Fibroblast of gingiva (primary cell): ENCODE measurements at places on chromosomes 2 and 18.

- no peak for DNase-seq
Measured at GRCh38 chr2:23664066-23664788, 262.7 kb downstream of the ATAD2B start.

DNA sequence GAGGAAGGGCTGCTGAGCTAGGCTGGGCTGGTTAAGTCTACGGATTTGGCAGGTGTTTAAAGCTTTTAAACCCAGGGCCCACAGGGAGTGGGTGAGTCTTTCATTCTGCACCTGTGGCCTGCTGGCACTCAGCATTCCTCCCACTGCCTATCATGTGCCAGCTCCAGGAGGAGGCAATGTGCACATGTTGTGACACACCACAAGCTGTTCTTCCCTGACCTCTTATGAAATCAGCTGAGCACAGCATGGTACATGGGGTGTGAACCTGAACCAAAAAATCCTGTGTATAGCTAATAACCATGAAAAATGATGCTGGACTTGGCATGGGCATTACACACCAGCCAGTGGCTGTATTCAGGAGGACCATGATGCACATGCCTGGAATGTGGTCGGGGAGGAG is 297.9 kb upstream of the MMADHC start:
- DNase-seq, result peak; percentile 25

DNA sequence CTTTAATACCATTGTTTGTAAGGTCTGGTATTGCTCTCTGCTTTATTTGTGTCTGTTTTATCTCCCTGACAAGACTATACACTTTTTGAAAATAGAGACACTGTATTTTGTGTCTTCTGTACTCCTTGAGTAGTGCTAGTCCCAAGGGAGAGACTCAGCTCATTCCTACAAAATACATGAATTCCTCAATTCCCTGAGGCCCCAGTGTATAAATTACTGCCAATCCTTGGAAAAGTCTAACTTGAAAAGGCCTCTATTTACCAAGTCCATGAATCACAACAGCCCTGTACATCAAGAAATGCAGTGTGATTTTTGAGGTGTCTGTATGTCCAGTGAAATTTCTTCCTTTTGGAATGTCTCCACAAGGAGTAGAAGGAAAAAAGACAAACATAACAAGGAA is 34.9 kb upstream of the NEDD4L start:
- DNase-seq, result peak; percentile 58

GRCh38 chr2:162125138-162125537 is 26.9 kb downstream of the GCG start:
- DNase-seq, result no peak

GRCh38 chr2:188383158-188383557 is 91.5 kb downstream of the GULP1 start:
- DNase-seq, result no peak

GRCh38 chr2:31384351-31384750 is 30.2 kb downstream of the XDH start:
- peak; percentile 86 for DNase-seq

DNA sequence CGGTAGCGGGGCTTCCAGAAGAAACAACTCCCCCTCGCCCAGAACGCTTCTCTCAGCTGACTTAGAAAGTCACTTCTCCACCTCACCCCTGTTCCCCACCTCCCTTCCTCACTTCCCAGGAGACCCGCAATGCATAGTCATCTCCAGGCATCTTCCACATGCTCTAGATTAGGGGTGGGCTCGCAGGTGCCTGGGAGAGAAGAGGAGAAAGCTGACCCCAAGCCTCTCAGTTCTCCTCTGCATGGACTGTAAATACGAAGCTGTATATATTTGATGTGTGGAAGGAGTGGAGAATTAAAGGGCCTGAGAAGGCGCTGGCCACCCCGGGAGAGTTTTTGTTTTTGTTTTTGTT is 1.8 kb downstream of the MAL start:
- no peak for DNase-seq

DNA sequence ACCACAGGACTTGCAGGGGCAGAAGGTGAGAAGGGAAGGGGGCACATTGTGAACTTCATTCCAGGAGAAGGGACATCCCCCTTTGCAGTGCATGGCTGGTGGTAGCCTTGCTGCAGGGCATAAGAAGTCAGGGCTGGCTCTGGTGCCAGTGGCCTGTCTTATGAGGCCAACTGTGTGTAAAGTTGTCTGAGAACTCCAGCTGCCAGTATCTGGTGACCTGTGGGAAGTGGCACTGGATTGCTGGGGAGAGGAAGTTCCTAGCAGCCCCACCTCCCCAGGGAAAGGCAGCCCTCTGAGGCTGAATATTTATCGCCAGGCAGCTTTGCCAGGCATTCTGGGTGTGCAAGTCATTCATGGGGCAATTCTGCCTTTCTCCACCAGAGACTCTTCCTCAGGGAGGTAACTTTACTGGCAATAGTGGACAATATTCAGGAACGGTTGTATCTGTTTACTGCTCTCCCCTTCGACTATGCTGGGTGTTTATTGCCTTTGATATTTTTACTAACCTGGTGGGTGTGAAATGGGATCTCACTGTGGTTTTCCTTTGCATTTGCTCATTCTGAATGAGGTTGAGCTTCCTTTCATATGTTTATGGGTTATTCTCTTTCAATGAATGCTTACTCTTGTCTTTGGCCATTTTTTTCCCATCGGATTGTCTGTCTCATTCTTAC is 12.3 kb downstream of the TRPM8 start:
- DNase-seq, result no peak

- no peak for DNase-seq
Measured at GRCh38 chr18:29305516-29305915, 1128.6 kb upstream of the CDH2 start.

DNA sequence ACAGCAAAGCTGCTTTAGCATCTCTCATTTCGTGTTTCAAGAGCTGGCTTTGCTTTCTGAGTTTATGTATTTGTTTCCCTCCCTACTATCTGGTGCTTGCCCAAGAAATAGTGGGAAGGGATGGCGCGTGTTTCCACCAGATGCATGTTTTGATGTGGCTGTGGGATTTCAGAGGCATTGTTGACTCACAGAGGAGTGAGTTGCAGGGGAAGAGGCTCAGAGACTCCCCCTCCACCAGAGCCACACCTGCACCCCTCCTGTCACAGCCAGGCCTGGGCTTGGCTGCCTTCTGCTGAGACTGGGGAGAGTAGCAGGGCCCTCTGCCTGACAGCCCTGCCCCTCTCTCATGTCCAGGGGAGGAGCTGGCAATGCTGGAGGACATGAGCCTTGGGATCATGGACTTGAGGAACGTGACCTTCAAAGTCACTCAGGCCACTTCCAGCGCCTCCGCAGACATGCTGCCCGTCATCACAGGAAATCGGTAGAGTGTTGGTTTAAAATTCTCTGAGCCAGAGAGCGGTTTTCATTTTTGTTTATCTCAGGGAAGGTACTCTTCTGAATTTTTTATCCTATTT is 42.9 kb downstream of the COA5 start:
- no peak for DNase-seq

- no peak for DNase-seq
Measured at GRCh38 chr18:61967252-61967891, 74.6 kb upstream of the RNF152 start.

DNA sequence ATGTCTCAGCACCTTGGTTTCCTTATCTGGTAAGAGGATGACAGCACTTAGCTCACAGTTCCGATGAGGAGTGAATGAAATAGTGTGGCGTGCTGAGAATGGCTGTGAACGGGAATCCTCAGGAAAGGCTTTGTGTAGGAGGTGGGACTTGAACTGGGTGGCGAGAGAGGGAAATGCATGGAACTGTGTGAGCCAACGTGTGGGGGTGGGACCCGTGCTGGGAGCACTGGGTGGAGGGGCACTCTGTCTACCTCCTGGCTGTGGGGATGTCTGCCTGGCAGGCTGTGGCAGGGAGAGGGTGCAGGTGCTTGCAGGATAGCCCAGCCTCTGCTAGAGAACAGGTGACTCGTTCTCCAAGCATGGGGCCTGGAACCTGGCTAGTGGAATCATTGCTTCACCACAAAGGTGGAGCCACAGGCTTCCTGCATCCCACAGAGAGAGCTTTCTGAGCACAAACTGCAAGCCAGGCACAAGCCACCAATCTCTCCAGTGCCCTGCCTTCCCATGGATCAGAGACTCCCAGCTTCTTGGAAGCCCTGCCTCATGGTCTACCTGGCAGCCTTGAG is 145.2 kb downstream of the CELF4 start:
- DNase-seq, result no peak

DNA sequence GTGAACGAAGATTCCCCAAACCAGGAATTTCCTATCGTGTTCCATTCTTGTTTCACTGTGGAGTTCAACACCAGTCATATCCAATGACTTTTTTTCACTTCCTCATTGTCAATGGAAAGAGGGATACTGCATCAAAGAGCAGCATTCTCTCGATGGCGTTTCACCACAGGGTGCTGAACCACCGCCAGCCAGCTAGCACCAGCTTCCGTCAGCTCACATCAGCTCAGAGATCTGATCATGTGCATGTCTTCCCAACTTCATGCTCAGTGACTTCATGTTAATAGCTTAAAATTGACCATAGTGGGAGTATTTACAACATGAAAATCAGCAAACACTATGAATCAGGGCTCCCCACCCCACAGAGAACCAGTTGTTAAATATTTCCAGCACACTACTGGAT is 359.9 kb downstream of the TNS1 start:
- DNase-seq, result no peak

GRCh38 chr2:227849906-227850305 is 21.5 kb upstream of the DAW1 start:
- peak; percentile 47 for DNase-seq

- DNase-seq, result peak; percentile 30
Measured at GRCh38 chr18:59881728-59882656, 17.8 kb upstream of the PMAIP1 start.

DNA sequence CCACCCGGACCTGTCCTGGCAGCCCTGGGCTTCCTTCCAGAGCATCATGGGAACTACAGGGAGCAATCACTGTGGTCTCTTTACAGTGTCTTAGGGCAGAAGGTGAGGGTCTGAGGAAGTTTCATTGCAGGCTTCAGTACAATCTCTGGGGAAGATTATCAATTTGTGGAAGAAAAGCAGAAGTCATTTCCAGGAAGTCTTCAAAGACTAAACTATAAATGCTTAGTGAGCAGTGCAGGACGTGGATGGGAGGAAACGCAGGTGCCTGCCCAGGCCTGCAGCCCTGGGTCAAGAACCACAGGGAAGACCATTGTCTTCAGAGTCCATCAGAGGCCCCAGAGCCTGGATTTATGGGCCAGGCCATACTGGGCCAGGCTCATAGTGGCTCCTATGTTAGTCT is 54.3 kb downstream of the INO80C start:
- no peak for DNase-seq

GRCh38 chr2:23713351-23713750 is 213.6 kb downstream of the ATAD2B start:
- no peak for DNase-seq

GRCh38 chr18:47036927-47037578 is 1.6 kb upstream of the ELOA2 start:
- no peak for DNase-seq

GRCh38 chr2:84880645-84881521 is at the start of gene TRABD2A:
Gene TRABD2A (minus strand): TSS chr2:84881084. CDS start chr2:84881039, 45 bp downstream.
- peak; percentile 30 for DNase-seq

- no peak for DNase-seq
Measured at GRCh38 chr2:216362730-216363129, 9.6 kb downstream of the MARCHF4 start.

DNA sequence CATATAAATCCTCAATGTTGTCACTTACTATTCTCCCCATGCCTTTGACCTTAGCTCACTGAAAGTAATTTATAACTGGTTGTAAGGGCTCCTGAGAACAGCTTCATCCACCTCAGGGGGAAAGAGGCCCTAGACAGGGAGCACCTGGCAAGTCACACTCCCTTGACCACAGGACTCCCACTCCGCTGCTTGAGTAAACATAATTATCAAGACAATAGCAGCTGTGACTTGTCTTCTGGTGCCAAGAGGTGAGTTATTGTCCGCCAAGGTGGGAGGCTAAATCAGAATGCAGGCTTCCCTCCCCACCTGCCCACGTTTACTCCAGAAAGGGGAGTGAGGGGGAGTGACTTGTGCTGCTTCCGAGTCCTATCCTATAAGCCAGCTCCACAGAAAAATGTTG is 230.6 kb upstream of the LRATD1 start:
- no peak for DNase-seq

DNA sequence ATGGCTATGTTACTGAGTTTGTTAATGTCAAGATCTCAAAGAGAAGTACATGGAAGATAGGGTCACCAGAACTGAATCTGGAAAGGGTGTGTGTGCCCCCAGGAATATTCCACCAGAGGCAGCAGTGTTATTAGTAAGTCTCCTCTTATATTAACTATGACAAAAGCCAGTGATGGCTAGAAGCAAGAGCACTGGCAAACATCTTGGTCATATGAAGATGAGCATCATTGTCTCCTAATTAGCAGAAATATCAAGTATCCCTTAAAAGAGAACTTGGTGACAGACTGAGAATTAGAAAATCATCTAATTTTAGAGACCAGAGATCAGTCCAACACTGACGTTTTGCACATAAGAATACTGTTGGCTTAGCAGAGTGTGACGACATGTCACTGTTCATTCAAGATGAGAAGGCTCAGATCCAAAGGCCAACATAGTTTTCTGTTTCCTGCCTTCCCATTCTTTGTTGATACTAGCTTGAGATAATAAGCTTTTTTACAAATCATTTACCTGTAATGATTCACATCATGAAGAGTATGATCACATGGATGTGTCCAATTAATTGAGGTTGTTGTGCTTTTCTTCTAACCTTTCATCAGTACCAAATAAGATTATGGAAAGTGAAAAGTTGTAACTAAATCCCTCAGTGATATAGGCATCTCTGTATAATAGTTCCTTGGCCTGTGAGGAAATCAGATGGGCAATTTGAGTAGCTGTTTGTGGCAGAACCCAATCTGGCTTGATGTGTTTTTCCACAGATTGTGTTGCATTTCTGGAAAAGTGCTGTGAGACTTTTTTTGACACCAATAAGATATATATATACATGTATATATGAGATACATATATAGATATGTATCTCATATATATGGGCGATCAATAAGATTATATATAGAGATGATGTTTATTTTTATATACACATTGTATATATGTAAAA is 44.5 kb downstream of the MAPRE2 start:
- DNase-seq, result no peak

DNA sequence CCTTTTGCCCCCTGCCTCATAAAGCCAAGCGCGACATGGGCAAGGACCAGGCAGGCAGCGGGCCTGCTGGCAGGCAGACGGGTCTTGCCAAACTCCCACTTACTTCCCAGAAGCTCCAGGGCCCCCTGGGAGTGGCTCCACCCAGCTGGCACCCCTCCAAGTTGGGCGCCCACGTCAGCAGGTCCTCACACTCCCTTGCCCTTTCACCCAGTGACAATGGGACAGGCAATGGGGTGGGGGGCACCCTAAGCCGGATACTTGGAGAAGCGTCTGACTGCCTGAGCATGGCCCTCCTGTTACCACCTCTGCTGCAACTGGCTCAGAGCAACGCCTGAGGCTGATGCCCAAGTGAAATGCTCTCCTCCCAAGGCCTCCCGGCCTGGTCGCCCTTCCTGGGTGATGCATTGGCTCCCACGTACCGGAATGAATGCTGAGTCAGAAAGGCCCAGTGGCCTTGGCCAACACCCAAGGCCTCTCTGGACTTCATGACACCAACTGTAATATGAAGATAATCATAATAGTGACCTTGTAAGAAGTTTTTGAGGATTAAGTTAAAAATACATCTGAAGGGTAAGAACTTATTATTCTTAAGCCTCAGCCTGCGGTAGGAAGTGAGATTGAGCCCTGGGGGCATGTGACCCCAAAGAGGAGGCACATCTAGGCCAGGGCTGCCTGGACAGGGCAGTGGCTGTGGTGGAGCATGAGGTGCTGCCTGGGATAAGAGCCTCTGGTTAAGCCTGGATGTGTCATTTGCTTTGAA is 31.6 kb downstream of the KCNK3 start:
- peak; percentile 94 for DNase-seq
